ENCODE measurements at places on chromosomes 4 and X.
A peak's percentile ranks its signal among the peaks of the same experiment; 100 is the strongest.

- no peak for DNase-seq
Observed at GRCh38 chrX:150088766-150089518, 150.7 kb upstream of the EOLA2 start.

- no peak for DNase-seq
Observed at GRCh38 chrX:106730401-106730800, 3.9 kb downstream of the RNF128 start.

GRCh38 chr4:111780965-111781364 lies 364.3 kb upstream of the FAM241A start:
- DNase-seq: no peak

DNA sequence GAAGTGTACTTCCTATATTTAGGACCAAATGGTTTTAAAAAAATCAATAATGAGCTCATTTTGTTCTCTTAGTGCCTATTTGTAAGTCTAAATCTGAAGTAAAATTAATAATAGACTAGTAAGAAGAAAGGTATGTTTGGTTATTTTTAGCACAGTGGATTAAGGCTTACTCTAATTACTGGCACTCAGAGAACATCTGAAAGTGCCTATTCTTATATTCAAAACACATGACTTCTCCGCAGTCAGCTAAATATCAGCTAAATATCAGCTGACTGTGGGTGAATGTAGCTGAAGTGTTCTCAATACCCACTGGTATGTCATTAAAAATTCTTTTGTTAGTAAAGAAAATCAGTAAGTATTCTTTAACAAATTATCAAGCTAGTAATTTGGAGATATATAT lies 6.0 kb downstream of the AP1S2 start:
- no peak for DNase-seq

DNA sequence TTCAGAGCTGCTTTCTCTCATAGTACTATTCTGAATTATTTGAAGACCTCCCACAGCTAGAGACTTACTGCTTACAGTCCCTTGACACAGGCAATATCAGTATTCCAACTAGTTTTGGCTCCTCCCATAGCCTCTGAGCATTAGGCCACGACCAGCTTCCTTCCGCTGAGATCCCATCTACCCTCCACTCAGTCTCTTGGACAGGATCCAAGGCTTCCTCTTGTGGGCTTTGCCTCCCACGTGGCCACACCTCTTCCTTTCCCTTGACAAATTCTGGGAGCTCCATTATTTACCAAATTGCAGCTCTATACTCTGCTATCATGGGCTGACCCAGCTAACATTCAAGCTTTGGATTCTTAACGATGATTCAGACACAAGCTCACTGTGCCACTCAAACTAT lies 470.4 kb upstream of the GALNT7 start:
- no peak for DNase-seq

DNA sequence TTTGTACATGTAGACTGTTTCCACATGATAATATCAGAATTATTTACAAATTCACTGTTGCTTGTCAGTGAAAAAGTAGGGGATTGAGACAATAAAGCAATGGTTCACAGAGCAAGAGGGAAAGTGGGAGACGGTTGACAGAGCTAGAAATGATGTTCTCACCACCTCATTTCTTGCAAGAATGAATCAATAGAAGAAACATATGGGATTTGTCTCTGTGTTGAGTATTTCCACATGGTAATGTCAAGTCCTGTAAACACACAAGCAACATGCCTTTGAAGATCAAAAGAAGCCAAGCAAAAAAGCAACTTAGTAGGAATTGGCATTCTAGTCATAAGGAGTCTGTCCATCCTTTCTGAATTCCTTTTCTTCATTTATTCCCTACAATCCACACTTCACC lies 1806.6 kb upstream of the AGA start:
- DNase-seq: no peak

GRCh38 chr4:100162027-100162685 lies 28.1 kb downstream of the DDIT4L start:
- DNase-seq: no peak

- no peak for DNase-seq
Observed at GRCh38 chr4:83779103-83780052, 243.5 kb downstream of the GPAT3 start.

GRCh38 chr4:14125375-14126129 lies 498.0 kb upstream of the BOD1L1 start:
- DNase-seq: no peak

DNA sequence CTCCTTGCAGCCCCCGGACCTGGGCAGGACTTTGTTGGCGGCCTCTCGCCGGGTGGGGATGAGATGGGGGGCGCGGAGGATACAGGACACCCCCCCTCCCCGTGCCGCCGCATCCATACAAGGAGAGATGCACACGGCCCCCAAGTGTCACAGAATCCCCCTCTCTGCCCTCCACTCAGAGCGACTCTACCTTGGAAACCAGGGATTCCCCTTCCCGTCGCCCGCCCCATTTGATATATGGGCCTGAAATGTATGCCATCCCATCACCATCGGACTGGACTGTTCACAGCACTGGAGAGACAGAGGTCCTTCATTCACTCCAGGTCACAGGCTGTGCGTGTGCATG lies 426 bp downstream of the PORCN start:
- DNase-seq: no peak

DNA sequence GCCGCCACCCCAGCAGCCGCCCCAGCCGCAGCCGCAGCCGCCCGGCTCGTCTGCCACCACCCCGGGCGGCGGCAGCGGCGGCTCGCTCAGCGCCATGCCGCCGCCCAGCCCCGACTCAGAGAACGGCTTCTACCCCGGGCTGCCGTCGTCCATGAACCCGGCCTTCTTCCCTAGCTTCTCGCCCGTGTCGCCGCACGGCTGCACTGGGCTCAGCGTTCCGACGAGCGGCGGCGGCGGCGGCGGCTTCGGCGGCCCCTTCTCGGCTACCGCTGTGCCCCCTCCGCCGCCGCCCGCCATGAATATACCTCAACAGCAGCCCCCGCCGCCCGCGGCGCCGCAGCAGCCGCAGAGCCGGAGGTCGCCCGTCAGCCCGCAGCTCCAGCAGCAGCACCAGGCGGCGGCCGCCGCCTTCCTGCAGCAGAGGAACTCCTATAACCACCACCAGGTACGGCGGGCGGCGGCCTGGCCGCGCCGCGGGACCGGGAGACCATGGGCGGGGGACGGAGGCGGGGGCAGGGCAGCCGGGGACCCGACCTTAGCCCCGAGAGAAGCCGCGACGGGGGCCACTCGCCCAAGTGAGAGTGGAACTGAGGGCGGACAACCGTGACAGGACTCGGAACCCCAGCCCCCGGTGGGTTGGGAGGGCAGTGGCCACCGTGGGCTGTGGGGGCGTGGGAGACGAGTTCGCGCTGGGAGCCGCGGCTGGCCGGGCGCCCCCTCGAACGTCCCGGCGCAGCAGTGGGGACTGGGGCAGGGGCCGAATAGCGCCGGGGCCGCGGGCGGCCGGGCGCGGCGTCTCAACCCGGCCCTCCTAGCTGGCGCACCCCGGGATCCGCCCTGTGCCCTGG lies 1.8 kb downstream of the CPEB2 start:
- peak; percentile 15 for DNase-seq

GRCh38 chr4:108519911-108520601 lies 100.3 kb upstream of the RPL34 start:
- no peak for DNase-seq

DNA sequence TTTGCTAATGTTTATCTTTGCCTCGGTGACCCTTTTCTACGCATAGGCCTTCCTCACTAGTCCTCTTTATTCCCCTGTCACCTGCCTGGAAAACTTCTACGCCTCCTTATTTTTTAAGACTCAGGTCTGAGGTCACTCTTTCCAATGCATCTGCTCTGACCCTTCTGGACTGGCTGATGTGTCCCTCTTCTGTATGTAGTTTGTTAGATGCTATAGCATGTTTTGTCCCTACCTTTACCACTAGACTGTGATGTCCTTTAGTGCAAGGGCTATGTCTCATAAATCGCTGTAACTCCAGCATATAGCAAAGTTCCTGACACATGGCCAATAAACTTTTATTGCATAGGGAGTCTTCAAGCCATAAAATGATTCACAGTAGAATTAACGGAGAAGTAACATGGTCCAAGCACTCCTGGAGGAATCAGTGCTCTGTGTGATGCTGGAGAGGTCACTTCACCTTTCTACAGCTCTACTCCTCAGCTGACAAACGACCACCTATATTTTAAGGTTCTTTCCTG lies 872.5 kb upstream of the SLIT2 start:
- DNase-seq: no peak

DNA sequence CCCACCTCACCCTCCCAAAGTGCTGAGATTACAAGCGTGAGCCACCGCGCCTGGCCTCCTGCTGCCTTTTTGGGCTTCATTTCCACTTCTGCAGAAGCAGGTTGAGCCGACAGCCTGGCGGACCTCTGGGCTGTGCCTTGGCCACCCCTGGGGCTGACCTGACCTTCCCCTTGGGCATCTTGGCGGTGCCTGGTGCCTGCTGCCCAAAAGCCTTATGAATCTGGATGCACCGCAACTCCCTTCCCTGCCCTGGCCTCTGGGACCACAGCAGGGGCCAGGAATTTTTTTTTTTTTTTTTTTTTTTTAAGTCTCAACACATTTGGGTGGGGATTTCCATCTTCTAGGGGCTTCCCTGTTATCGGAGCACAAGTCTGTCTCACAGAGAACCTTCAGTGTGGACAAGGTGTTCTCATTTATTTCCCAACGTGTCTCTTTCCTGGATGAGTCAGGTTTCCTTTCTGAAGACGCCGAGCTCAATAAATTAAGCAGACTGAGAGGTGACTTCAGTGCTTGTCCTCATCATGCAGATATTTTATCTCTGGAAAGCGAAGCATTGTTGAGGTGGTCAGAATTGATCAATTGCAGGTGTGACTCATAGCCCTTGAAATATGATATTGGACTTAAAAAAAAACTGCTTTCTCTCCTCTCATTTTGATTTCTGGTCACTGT lies 79.7 kb downstream of the SHROOM2 start:
- DNase-seq: no peak

DNA sequence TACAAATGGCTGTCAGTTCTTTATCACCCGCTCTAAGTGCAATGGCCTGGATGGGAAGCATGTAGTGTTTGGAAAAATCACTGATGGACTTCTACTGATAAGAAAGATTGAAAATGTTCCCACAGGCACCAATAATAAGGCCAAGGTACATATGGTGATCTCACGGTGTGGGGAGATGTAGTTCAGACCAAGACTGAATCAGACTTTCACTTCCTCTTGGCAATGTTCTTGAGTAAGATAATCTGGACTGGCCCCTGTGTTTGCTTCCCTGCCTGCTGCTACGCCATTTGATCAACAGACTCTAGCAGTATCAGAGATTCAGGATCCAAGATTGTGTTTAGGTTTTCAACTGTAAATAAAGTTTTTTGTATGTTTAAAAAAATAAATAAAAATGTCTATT lies 682.2 kb upstream of the AMOT start:
- DNase-seq: no peak

- DNase-seq: no peak
Observed at GRCh38 chr4:149120331-149121022, 678.3 kb upstream of the NR3C2 start.

DNA sequence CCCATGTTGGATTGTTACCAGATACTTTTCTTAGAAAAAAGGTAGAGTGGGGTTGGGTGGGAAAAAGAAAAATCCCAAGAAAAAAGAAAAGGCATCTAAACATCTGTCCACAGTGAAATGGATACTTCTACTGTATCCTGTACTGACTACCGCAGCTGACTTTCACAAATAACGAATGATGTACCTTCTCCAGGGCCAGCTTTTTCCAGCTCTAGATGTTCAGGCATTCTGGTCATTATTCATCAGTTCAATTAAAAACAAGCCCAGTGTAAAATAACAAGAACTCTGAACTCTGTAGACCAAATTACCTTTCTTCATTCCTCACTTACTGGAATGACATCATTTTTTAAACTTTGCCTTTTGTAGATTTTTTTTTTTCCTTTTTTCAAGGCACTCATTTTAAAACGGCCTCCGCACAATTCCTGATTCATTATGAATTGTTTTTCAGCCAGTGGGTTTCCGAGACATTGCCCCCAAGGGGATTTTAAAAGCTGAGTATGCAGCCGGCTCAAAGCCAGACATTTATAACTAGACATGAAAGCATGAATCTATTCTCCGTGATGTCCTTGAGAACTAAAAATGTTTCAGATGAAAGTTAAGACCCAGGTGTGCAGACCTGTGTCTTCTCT lies 113.5 kb downstream of the PRKX start:
- no peak for DNase-seq

DNA sequence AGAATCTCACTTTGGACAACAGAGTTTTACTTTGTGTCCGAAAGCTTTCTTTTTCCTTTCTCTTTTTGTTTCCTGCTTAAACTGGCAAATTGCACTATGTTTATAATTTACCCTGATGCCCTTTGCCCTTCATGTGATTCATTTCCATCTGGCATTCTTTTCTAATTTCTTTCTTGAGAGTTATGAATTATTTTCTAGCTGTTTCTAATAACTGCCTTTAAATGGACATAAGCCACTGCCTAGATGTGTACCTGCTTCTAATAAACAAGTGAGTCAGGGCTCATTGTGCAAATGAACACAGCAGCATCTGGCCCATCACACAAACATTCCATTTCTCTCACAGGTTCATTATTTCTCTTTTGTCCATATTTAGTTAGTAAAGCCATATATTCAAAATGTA lies 242.3 kb upstream of the GPRIN3 start:
- DNase-seq: no peak

- DNase-seq: no peak
Observed at GRCh38 chrX:148314876-148315275, 185.5 kb upstream of the AFF2 start.

DNA sequence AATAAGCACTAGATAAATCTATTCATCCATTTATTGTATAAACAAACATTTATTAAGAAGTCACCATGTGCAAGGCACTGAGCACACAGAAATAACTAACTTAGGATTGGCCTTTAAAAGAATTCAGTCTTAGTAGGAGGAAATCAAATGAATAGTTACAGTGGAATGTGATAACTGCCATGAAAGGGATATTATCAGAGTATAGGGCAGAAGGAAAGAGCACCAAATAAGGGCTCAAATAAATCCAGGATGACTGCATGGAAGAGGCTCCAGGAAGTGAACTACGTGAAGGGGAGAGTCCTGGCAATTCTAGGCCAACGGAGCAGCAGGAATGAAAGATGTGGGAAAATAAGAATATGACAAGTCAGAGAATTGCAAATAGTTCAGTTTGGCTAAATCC lies 406.0 kb downstream of the INPP4B start:
- no peak for DNase-seq

DNA sequence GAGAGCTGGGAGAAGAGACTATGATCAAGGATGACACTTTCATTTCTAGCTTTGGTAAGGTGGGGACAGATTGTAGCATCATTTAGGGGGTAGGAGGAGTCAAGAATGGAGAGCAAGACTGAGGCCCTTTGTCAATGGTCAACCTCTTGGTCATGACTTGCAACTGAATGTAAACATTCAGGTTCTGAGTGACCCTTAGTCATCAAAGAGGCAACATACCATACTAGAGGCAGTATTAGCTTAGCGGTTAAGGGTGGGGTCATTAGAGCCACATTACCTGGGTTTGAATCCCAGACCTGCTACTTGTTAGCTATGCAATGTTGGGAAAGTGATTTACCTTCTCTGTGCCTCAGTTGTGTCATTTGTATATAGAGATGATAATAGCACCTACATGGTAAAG lies 76.5 kb downstream of the MED28 start:
- no peak for DNase-seq

Data from activated CD8-positive, alpha-beta memory T cell treated with anti-CD3 and anti-CD28 coated beads for 4 hours (primary cell).